ENCODE measurements at places on chromosomes 2 and 18.

GRCh38 chr2:102473020-102473419 lies at the start of gene SLC9A4:
SLC9A4 (plus strand) TSS chr2:102473226; CDS start chr2:102473760, 534 bp downstream.
- DNase-seq: peak; percentile 38

DNA sequence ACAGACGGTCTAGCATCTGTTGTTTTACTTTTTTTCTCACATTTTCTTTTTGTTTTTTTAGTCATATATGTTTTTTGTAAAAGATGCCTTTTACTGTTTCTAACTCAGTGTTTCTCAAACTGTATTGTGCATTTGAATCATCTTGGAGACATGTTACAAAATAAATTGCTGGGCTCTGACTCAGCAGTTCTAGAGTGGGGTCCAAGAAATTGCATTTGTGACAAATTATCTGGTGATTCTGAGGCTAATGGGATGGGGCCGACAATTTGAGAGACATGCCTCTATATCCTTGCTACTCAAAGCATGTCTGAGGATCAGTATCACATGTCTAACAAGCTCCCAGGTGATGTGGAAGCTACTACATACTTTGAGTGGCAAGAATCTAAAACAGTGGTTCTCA lies 478.8 kb downstream of the PLCL1 start:
- no peak for DNase-seq

DNA sequence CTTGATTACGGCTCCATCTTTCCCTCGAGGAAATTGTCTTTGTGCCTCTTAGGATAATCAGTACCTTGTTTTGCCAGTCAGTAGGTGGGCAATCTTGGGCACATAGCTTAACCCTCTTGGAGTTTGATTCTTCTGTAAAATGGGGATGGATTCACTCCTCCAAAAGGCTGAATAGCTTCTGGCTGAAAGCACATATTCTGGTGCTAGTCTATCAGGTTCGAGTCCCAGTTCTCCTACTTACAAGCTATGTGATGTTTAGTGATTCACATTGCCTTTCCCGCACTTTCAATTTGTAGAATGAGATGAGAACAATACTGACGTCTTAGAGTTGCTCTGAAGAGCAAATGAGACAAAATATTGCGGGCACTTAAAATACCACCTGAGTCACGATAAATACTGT lies 43.9 kb downstream of the ATIC start:
- no peak for DNase-seq

DNA sequence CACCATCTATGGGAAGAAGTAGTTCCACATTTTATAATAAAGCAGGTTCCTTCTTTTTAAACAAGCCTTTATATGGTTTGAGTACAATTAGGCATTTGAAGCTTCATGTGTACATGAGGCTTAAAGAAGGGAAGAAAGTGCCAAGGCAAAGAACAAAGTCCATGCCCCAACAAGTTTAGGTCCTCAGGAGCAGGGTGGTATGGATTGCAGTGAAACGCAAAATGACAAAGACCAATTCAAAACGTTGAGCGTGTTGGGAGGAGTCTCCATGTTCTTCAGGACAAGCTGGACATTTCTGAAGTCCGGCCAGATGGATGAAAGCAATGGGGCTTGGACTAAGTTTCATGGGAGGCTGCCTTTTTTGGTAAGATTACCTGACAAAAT lies 78.8 kb upstream of the FZD5 start:
- DNase-seq: no peak
